Activated T-cell treated with anti-CD3 and anti-CD28 coated beads, Interleukin-2, amount 50 U/mL, for 4 hours (primary cell): ENCODE measurements at places on chromosomes 1 and 21.

GRCh38 chr1:247400685-247401084 is 15.3 kb upstream of the NLRP3 start:
- DNase-seq, result no peak

DNA sequence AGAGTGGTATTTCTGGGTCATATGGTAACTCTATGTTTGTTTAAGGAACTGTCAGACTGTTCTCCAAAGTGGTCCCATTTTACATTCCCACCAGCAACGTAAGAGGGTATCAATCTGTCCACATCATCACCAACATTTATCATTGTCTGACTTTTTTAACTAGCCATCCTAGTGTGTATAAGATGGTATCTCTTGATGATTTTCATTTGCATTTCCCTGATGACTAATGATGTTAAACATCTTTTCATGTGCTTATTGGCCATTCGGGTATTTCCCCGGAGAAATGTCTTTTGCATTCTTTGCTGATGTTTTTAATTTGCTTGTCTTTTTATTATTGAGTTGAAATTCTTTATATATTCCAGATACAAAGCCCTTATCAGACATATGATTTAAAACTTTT is 370.1 kb upstream of the NR5A2 start:
- DNase-seq, result no peak

DNA sequence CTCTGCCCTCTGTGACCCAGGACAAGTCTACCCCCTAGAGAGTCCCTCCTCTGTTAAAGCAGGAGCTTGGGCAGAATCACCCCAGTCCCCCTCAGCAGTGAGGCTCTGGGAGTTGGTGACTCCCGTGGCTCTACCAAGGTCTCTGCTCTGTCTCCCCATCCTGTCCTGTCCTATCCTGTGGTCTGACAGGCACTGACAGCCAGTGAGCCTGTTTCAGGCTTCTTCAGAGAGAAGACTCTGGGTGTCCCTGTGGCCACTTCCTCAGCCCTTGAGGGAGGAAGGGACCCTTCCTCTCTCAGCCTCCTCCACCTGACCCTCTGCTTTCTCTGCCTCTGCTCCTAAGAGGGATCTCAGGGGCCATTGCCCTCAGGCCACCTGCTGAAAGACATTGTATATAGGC is 148.7 kb downstream of the FCRL5 start:
- no peak for DNase-seq

DNA sequence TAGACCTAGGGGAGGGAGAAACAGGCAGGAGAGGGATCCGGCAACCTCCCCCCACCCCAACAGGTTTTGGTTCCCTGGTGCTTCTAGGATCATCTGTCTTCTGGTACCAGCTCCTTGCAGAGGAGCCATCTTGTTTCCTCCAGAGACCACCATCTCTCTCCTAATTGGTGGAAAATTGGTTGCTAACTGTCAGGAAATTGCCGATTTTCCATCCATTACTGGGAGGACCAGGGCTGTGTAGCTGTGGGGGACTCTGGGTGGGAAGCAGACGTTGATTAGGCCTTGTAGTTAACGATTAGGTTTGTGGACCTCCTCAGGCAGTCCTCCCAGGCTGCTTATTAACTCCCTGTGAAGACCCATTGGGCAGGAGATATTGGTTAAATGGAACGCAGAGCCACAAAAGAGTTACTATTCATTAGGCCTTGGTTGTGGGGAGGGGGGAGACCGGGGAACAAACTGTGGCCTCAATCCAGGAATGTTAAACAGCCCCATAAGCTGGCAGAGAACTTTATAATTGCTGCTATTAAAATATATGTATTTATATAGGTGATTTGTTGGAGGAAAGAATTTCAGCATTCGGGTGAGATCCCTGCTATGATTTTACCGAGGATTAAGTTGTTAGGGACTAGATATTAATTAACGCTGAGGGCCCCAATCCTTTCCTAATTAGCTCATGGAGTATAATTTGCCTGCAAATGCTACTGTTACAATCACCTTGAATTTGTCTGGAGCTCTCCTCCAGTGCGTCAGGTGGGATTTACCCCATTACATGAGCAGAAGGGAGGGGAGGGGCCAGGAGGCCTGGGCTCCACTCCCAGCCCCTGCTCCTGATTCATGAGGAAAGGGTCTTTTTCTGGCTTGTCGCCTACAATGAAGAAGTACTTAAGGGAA is 61.2 kb upstream of the TRABD2B start:
- no peak for DNase-seq

DNA sequence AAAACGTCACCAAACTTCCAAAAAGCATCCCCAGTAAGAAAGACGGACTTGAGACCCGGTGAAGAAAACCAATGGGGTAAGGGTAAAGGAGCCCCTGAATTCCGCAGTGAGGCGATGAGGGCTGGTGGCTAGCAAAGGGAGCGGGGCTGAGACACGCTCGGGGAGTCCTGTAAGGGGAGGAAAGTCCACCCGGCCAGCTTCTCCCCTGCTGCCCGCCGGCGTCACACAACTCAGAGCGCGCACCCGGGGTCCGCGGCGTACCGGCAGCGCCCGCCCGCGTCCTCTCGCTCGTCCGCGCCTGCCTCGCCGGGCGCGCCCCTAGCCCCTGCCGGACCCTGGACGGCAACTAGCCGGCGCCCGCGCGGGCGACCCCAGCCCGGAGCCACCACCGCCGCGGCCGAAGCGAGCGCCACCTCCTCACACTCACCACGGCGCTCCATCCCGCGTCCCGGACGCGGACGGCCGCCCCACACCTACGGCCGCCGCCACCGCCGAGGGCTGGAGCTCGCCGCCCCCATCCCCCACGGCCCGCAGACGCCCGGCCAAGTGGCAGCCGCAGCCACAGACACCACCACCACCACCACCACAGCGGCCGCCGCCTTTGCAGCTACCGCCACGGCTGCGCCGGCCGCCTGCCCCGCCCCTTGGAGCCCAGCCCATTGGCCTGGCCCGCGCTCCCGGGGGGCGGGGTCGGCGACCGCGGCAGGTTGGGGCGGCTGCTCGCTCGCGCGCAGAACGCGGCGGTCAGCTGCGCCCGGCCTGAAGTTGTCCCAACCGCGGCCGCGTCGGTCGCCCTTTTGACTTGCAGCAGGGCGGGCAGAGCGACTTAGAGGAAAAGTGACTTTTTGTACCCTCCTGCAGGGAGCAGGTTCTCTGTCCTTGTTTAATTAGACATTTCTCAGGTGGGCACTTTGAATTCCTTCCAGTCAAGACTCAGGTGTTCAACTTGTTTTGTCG is 10.0 kb upstream of the ARHGAP29 start:
- DNase-seq, result no peak

- DNase-seq, result no peak
These were observed 204.0 kb upstream of the C21orf91 start for GRCh38 chr21:18023157-18023556.

- no peak for DNase-seq
These were observed 3.3 kb downstream of the TMEM53 start for GRCh38 chr1:44670751-44671640.
